Colonic mucosa (tissue), 4 donors: ENCODE measurements at places on chromosomes 5 and 9.

DNA sequence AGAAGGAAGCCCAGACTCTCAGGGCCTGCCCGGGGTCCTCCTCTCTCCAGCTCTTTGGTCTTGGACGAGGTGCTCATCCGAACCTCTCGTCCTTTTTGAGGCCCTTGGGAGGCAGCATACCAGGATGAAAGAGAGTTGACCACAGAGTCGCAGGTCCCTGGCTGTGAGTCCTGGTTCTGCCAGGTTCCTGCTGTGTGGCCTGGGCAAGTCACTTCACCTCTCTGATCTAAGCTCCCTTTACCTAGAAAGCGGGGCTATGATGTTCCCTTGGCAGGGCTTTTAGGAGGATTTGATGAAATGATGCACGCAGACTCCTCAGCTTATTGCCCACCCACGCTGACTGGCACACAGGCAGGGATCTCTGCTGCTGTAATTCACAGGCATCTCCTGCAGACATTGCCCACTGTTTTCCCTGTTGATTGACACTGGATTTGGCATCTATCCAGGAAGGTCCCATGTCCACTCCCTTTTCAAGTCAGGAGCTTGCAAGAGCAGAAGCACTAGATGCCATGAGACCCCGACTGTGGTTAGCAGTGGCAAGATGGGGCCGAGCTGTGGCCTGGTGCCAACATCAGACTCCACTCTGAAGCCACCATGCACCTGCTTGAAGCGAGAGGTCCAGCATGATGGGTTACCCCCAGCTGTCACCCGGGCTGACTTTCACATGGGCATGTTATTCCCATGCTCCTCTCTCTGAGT, 71.5 kb downstream of the MACROH2A1 start:
- H3K4me1 ChIP-seq, result peaks cover 9% of the 10 kb centered on the region
- no peak overlapping the region for H3K27ac ChIP-seq
- H3K27me3 ChIP-seq, result no peaks in the 10 kb centered on the region
- no peaks in the 10 kb centered on the region for H3K36me3 ChIP-seq
- DNase-seq, result no peak
- H3K4me3 ChIP-seq, result no peak overlapping the region

DNA sequence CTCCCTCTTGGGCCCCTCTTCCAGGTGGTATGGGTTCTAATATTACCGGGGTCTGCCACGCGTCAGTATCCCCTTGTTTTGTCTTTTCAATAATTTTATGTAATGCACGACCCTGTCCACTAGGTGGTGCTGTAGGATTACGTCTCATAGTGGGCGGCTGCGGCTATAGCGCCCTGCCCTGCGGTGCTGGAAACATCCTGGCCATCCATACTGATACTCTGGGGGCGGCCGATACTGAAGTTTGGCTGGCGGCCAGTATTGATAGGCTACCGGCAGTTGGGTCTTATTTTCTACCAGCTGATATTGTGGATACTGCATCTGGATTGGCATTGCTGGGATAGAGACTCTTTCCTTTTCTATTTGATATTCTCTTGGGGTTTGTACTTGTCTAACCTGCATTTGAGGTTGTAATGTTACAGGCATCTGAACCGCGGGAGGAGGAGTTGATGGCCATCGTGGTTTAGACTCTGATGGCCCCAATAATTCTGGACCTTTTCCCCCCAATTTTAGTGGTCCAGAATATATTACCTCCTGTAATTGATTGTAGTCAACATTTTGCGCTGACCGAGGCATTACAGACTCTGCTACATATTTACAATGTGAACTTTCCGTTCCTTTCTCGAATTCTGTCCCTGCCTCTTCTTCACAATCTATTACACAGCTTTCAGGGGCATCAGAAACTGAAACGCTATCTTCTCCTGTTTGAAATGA, 3.3 kb upstream of the TMEM141 start:
- peaks cover 20% of the 10 kb centered on the region for H3K4me1 ChIP-seq
- H3K36me3 ChIP-seq, result no peaks in the 10 kb centered on the region
- peak; percentile 88 for DNase-seq
- H3K4me3 ChIP-seq, result no peak overlapping the region
- H3K27ac ChIP-seq, result peak overlapping the region; percentile 90

GRCh38 chr5:54570916-54571315, 53.4 kb downstream of the SNX18 start:
- H3K27me3 ChIP-seq, result no peaks in the 10 kb centered on the region
- no peak overlapping the region for H3K27ac ChIP-seq
- no peak for DNase-seq
- no peak overlapping the region for H3K4me3 ChIP-seq
- no peaks in the 10 kb centered on the region for H3K4me1 ChIP-seq

DNA sequence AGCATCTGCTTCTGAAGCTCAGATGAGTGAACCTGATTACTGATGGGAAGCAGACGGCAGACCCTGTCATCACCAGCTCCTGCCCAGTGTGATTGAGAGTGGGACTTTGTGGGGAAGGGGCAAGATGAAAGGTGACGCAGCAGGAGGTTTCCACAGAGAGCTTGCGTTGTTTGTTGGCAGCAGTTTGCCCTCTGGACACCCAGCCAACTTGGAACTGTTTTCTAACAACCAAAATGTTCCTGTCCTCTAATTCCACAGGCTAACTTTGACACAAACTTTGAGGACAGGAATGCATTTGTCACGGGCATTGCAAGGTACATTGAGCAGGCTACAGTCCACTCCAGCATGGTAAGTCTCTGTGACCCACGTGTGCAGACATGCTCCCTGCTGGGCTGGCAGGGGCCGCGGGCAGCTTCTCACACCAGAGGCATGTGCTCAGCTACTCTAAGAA, 20.9 kb downstream of the CYFIP2 start:
- no peak for DNase-seq
- H3K36me3 ChIP-seq, result no peaks in the 10 kb centered on the region
- H3K27me3 ChIP-seq, result no peaks in the 10 kb centered on the region
- H3K4me1 ChIP-seq, result peaks cover 8% of the 10 kb centered on the region

GRCh38 chr5:68476854-68477253, 261.3 kb downstream of the PIK3R1 start:
- H3K4me3 ChIP-seq, result no peak overlapping the region
- no peak overlapping the region for H3K27ac ChIP-seq
- H3K4me1 ChIP-seq, result no peaks in the 10 kb centered on the region

- no peak overlapping the region for H3K4me3 ChIP-seq
- no peak for DNase-seq
- no peak overlapping the region for H3K27ac ChIP-seq
- H3K4me1 ChIP-seq, result no peaks in the 10 kb centered on the region
Measured at GRCh38 chr5:66427139-66427442, 169.1 kb upstream of the MAST4 start.

- DNase-seq, result no peak
- peaks cover 4% of the 10 kb centered on the region for H3K4me1 ChIP-seq
- H3K36me3 ChIP-seq, result no peaks in the 10 kb centered on the region
- no peak overlapping the region for H3K4me3 ChIP-seq
- no peaks in the 10 kb centered on the region for H3K27me3 ChIP-seq
- H3K27ac ChIP-seq, result peak overlapping the region; percentile 67
Measured at GRCh38 chr5:115450741-115451140, 93.8 kb downstream of the FEM1C start.

DNA sequence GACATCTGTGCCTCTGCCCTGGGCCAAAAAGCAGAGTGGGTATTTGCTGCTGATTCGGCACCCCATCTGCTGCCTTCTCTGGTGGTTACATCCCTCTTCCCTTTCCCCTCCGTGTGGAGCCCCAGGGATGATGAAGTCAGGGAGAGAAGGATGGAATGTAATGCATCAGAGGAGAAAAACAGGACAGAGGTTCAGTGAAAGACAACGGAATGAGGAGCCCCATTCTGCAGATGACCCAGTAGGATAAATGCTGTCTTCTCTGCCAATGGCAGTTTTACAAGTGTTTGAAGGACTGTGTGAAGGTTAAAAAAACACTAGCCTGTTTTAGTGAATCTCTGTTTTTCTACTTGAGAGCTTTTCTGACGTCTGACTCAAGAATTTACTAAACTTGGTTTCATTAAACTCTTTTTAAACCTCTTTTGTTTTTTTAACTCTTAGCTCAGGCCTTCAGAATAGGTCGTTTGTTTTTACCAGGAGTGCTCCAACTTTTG, 86.3 kb downstream of the NLN start:
- H3K4me1 ChIP-seq, result no peaks in the 10 kb centered on the region
- H3K36me3 ChIP-seq, result no peaks in the 10 kb centered on the region
- DNase-seq, result no peak

GRCh38 chr5:140338336-140338735, 8.1 kb downstream of the HBEGF start:
- no peak overlapping the region for H3K4me3 ChIP-seq
- no peaks in the 10 kb centered on the region for H3K4me1 ChIP-seq
- no peaks in the 10 kb centered on the region for H3K36me3 ChIP-seq

DNA sequence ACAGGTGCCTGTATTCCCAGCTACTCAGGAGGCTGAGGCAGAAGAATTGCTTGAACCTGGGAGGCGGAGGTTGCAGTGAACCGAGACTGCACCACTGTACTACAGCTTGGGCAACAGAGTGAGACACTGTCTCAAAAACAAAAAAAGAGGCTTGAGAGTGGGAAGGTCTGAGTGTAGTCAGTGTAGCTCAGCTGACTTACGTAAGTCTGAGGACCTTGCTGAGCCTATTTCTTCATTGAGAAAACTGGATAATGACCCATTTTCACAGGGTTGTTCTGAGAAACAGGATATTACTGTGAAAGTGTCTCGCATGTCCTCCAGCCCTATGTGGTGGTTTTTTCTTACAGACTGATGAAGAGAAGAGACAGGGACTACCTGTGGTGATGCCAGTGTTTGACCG, 66.7 kb downstream of the WDR41 start:
- no peak overlapping the region for H3K27ac ChIP-seq
- DNase-seq, result no peak
- no peak overlapping the region for H3K4me3 ChIP-seq
- no peaks in the 10 kb centered on the region for H3K4me1 ChIP-seq
- no peaks in the 10 kb centered on the region for H3K27me3 ChIP-seq

- peak within 1 kb of the TSS; percentile 90 for H3K27ac ChIP-seq
- no peaks in the 10 kb centered on the region for H3K27me3 ChIP-seq
- peak within 1 kb of the TSS; percentile 49 for H3K4me3 ChIP-seq
- no peaks in the 10 kb centered on the region for H3K36me3 ChIP-seq
- peaks cover 16% of the 10 kb centered on the region for H3K4me1 ChIP-seq
Measured at GRCh38 chr9:114387680-114388356, at the start of gene AKNA. Gene AKNA (minus strand): TSS chr9:114387982. CDS start chr9:114381333, 6,649 bp downstream.

GRCh38 chr9:7009065-7009464, 251.3 kb downstream of the KDM4C start:
- no peak overlapping the region for H3K27ac ChIP-seq
- H3K36me3 ChIP-seq, result no peaks in the 10 kb centered on the region
- no peaks in the 10 kb centered on the region for H3K27me3 ChIP-seq
- H3K4me3 ChIP-seq, result no peak overlapping the region
- no peak for DNase-seq
- no peaks in the 10 kb centered on the region for H3K4me1 ChIP-seq

- no peak for DNase-seq
- H3K4me3 ChIP-seq, result no peak overlapping the region
- no peaks in the 10 kb centered on the region for H3K36me3 ChIP-seq
- no peak overlapping the region for H3K27ac ChIP-seq
- H3K4me1 ChIP-seq, result no peaks in the 10 kb centered on the region
Measured at GRCh38 chr5:83219495-83219894, 142.1 kb downstream of the XRCC4 start.

- H3K4me1 ChIP-seq, result no peaks in the 10 kb centered on the region
- no peak for DNase-seq
- no peak overlapping the region for H3K27ac ChIP-seq
- H3K36me3 ChIP-seq, result no peaks in the 10 kb centered on the region
Measured at GRCh38 chr5:126917918-126918614, 112.3 kb downstream of the MARCHF3 start.

- H3K27ac ChIP-seq, result no peak overlapping the region
- H3K36me3 ChIP-seq, result no peaks in the 10 kb centered on the region
- no peak overlapping the region for H3K4me3 ChIP-seq
- H3K4me1 ChIP-seq, result no peaks in the 10 kb centered on the region
- no peaks in the 10 kb centered on the region for H3K27me3 ChIP-seq
Measured at GRCh38 chr9:94083384-94083783, 880 bp upstream of the PTPDC1 start.

- no peaks in the 10 kb centered on the region for H3K4me1 ChIP-seq
- no peak overlapping the region for H3K4me3 ChIP-seq
- DNase-seq, result no peak
- H3K27me3 ChIP-seq, result no peaks in the 10 kb centered on the region
- H3K27ac ChIP-seq, result no peak overlapping the region
- H3K36me3 ChIP-seq, result no peaks in the 10 kb centered on the region
Measured at GRCh38 chr5:100550531-100551051, 15.4 kb downstream of the FAM174A start.

- H3K4me1 ChIP-seq, result peaks cover 3% of the 10 kb centered on the region
- no peaks in the 10 kb centered on the region for H3K36me3 ChIP-seq
- no peak overlapping the region for H3K27ac ChIP-seq
- H3K4me3 ChIP-seq, result no peak overlapping the region
- DNase-seq, result no peak
Measured at GRCh38 chr5:149735066-149735465, 5.0 kb downstream of the PPARGC1B start.
